ENCODE measurements at places on chromosomes 2 and 18. TPM values are rescaled to one million over a fixed set of nuclear protein-coding genes. Genes with fewer than 3 reads are reported as not detected.

Gene CLHC1
- polyA plus RNA-seq, result 15.4 TPM

DNA sequence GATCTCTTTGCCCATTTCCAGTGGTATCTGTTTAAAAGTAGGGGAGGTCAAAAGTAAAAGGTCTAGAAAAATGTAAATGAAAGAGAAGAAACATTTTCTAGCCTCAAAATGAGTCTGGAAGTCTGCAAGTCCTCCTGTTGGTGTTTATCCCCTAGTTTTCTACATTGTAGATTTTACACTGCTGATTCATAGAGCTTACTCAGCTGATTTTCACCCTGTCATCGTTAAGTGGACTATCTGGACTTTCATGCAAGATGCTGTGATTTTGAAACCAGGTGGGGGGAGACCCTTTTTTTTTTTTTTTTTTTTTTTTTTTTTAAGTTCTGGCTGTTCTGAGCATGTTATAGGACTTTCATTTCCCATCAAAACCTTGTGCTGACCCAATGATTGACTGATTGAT, 10.3 kb downstream of the HOXD3 start:
- no peak for DNase-seq

DNA sequence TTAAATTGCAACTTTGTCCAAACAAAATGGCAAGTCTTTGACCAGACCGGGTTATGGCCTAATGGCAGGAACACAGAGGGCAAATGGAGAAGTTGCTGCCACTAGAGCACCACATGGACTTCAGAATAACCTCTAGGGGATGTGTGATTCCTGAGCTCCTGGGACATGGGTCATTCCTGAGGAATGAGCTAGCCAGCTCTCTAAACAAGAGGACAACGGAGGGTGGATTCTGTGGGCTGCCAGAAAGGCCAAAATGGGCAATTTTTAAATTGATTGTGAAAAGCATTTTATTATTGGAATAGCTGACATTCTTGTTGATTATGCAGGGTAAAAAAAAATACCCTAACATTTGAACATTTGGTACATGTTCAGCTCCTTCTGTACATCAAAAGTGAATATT, 109.8 kb upstream of the FZD5 start:
- no peak for DNase-seq

Gene CFC1
- polyA plus RNA-seq, result not detected

Gene STPG4
- not detected for polyA plus RNA-seq

DNA sequence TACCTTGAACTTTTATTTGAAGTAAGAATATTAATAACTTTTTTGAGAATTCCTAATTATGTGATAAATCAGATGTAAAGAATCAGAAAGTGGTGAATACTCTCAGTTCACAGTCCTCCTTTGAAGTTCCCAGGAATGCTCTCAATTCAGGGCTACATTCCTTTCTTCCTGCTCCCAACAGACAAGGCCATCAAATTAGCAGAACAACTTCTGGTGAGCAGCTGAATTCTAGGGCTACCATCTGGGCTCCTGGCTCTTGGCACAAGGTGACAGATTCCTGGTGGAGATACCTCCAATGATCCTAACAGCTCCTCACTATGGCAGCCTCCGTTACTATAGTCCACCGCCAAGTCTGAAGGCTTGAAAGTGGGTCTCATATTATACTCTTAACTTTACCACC, 37.8 kb upstream of the OLA1 start:
- no peak for DNase-seq

Gene DIPK1C
- polyA plus RNA-seq, result 9.4 TPM

Gene NEB
- 1,512 TPM for polyA plus RNA-seq

Gene MARCO
- polyA plus RNA-seq, result 1.4 TPM

DNA sequence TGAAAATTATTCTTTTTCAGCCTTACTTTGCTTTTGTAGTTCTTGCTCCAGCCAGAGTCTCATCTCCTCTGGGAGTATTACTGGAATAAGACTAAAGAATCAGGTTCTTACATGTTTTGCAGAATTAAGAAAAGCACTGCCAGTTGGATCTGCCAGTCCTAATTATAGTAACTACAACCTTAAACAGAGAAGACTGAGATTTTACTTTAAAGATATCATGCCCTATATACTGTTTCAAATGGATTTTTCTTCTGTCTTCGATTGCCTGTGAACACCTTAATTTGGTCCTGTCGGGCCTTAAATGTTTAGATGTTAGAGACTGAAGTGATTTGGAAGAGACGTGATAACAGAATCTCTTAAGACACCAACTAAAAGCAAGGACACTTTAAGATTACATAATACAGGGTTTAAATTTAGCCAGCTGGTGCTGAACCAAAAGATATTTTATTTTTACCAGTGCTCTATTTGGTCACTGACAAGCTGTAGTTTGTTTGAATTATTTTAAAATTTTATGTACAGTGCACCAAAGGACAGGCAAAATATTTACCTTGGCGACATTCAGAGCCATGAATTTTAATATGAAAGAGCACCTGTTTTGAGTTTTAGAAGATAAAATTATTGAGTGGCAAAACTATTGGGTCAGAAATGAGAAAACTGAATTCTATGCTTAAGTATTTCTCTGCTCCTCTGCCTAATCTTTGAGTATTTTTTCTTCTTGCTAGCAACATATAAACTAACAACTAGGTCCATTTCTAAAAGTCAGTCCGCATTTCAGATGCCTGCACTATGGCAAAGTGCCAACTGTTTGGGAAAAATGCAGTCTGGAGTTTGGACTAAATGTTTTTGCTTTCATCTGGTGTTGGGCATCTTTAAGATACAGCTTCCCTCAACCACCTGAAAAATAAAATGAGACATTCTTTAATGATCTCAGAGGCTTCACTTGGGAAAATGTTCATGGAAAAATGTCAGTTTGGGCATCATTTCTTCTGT, 300.0 kb downstream of the XIRP2 start:
- DNase-seq, result no peak

Gene ABCB11
- not detected for polyA plus RNA-seq

- no peak for DNase-seq
Measured at GRCh38 chr2:237733677-237734300, 64.8 kb upstream of the RBM44 start.

DNA sequence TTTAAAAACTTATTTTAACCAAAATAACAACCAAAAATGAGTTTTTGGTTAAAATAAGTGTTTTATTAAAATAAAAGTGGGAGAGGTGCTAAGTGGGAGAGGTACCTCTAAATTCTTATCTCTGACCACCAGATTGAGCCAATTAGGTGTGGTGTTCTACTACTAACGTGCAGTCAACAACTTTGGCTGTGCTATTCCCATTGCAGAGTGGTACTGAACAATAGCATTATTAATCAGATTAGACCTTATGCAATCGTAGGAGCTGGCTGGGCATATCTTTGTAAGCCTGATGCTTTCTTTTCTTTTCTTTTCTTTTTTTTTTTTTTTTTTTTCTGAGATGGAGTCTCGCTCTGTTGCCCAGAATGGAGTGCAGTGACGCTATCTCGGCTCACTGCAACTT, 38.9 kb downstream of the RAB27B start:
- no peak for DNase-seq

GRCh38 chr18:31030574-31031278, 11.8 kb downstream of the DSC3 start:
- no peak for DNase-seq

Gene OTOS
- polyA plus RNA-seq, result not detected

Gene GPR35
- polyA plus RNA-seq, result 2.5 TPM

Gene TEX44
- polyA plus RNA-seq, result not detected

GRCh38 chr2:60226943-60227342, 326.5 kb downstream of the BCL11A start:
- DNase-seq, result no peak

DNA sequence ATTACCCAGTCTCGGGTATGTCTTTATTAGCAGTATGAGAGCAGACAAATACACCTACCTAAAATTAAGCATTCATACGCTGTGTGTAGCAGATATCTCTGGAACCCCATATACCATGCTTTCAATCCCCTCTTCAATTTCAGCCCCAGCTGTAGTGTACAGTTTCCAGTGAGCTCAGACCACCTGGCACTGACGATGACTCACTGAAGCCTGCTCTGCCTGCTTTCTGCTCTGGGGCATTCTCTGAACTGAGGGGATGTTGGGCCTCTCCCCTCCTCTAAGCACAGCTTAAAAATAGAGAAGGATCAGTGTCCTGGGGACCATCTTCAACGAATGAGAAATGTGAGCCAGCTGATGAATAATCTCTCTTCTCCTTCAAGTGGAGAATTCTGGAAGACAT, 8.7 kb upstream of the CCL20 start:
- DNase-seq, result no peak

Gene ITPRID2
- polyA plus RNA-seq, result 58.4 TPM

DNA sequence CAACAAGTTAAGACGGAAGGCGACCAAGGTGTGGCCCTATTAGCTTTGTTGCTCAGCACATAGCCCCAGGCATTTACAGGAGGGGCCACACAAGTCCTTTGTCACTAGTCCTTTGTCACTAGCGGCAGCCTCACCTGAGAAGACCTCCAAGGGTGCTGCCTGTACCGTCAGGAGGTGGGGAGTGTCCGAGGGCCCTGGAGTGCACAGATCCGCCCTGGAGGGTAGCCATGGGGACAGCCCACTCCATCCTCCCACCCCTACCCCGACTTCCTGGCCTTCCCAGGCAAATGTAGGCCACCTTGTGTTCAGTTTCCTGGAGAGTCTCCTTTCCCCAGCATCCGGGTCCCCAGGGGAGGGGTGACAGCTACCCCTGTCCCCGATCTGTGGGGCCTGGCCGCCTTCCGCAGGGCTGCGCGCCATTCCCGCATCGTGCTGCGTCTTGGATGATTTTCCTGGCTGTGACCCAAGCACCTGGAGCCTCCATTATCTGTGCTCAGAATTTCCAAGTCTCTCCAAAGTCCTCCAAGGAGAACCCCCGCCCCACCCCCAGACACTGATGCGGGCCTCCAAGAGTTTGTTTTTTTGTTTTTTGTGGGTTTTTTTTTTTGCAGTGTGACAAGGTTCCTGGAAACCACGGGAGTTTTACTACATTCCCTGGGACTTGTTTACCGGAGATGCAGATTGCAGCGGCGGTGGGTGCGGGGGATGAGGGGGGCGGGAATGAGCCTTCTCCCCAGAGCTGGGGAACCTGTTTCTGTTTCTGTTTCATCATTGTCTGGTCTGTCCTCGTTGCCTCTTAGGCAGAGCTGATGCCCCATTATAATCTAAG, 28.6 kb downstream of the TEX44 start:
- peak; percentile 83 for DNase-seq

DNA sequence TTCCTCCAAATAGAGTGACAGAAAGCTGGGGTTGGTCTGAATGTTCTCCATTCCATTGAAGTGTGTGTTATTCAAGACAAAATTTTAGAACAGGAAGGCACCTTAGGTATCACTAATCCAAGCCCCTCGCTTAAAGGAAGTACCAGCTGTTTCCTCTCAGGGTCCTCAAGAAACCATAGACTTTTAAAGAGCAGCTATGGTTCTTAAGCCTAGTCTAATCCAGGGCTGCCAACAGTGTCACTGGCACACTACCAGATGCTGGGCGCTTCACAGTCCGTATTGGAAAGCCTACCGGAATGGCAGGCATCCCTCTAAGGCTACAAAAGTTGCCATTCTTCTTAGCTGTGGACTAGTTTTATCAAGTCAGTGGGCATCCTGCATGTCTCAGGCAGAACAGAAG, 1.9 kb downstream of the NEMP2 start:
- no peak for DNase-seq

Gene FAM237A
- polyA plus RNA-seq, result not detected

DNA sequence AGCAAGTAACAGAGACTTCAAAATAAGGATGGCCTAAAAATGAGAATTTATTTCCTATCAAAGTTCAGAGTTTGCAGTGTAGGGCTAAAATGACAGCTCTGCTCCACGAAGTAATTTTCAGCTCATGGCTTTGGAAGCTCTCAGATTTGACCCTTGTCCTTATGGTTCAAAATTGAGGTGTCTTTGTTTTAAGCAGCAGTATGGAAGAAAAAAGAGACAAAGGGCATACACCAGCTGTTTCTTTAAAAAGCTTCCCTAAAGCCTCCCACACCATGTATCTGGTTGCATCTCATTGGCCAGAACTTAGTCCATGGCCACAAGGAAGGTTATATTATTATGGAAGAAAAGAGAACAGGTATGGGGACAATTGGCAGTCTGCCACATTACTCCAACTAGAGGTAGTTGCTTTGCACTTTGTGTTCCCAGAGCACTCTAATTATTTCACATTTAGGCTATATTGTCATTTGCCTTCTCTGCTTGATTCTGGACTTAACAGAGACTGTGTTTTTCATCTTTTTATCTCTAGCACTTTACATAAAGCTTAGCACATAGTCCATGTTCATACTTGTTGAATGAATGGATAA, 180.4 kb downstream of the MCFD2 start:
- DNase-seq, result no peak

Gene TMEM247
- polyA plus RNA-seq, result not detected

DNA sequence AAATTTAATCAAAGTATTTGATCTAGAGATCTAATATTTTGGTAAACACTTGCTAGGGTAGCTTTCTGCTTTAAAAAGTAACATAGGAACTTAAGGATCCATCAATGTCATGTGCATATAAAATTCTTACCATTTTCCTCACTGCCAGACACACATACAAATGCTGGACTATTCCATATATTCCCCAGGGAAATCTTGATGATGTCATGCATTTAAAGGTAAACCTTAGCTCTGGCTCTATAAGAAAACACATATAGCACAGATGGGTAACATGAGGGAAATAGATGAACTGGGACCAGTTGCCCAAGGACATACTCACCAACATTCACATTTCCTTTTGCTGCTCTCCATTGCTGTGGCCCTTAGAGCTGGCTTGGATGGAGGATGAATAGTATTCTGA, 79.1 kb upstream of the FMNL2 start:
- no peak for DNase-seq

Gene LHCGR
- 0.25 TPM for polyA plus RNA-seq

Gene MC4R
- polyA plus RNA-seq, result 0.45 TPM

DNA sequence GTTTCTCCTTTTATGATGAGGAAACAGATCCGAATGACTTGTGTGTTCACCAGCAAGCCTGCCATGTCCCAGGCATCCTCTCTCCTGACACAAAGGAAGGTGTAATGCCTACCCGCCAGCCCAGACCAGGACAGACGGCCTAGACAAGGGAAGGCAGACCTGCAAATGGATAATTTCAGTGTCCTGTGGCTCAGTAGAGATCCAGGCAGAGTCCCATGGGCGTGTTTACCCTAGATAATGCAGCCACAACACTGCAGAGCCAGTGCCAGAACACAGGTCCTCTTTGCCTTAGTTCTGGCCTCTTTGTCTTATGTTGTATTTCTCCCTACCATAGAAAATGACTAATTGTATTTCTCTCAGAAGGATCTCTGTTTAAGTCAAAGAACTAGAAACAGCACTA, 12.7 kb downstream of the TRAPPC12 start:
- DNase-seq, result no peak

Gene FZD7
- 27.5 TPM for polyA plus RNA-seq

DNA sequence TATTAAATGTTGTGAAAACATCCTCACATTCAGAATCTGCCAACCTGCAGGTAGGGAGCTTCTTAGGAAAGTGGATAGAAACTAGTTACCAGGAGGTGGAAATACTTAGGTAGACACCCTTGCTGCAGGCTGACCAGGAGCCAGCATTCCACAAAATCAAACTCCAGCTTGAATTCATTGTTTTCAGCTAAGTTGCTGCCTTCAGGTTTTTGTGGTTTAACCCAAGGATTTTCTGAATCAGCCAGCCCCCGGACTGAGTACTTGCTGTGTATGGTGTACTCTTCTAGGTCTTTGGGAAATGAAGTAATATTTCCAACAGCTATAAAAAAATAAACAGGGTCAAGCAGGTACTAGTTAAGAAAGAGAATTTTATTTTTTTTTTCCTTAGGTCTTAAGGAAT, 192.1 kb upstream of the CHST9 start:
- no peak for DNase-seq

Gene GCFC2
- 21.1 TPM for polyA plus RNA-seq

Gene ACMSD
- polyA plus RNA-seq, result 0.34 TPM

- DNase-seq, result no peak
Measured at GRCh38 chr2:84674099-84674498, 157.8 kb downstream of the DNAH6 start.

Gene MEP1B
- not detected for polyA plus RNA-seq

Gene MDH1B
- polyA plus RNA-seq, result 0.28 TPM

Gene RAD51AP2
- 0.25 TPM for polyA plus RNA-seq
